HEK293T (cell line): ENCODE measurements at places on chromosomes 5 and 9.
A peak's percentile ranks its signal among the peaks of the same experiment; 100 is the strongest.

DNA sequence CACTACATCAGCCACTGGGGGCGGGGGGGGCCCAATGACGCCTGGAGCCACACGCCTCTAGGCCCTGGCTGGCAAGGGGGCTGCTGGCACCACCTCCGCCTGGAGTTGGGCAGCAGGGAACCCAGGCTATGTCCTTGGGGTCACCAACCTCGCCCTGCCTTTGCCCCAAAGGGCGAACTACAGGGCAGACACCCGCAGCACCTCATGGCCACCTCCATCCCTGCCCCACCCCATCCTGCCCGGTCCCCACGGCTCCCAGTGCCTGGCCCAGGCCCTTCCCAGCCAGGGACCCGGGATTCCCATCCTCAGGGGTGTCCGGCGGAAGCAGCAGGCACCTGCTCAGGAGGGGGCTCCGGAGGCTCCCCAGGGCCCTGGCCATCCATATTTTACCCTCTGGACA lies 37.0 kb downstream of the NACC2 start:
- DNase-seq, result no peak

GRCh38 chr9:131734781-131735180 lies 5.1 kb downstream of the RAPGEF1 start:
- no peak for DNase-seq

- DNase-seq, result no peak
Observed at GRCh38 chr5:169128679-169129078, 172.3 kb downstream of the SLIT3 start.

- no peak for DNase-seq
Observed at GRCh38 chr5:34611464-34612415, 44.4 kb upstream of the RAI14 start.

DNA sequence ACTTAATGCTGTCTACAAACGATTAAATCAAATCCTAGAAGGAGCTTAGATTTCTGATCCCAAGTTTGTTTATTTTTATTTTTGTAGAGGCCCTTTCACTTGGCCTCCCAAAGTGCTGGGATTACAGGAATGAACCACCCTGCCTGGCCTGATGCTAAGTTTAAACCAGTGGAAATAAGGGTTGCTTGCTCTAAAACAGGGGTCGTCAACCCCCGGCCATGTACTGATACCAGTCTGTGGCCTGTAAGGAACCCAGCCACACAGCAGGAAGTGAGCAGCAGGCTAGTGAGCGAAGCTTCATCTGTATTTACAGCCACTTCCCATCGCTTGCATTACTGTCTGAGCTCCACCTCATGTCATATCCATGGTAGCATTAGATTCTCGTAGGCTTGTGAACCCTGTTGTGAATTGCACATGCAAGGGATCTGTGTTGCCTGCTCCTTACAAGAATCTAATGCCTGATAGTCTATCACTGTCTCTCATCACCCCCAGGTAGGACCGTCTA lies 11.4 kb downstream of the TTC1 start:
- no peak for DNase-seq

- DNase-seq, result no peak
Observed at GRCh38 chr5:74576941-74577456, 63.5 kb downstream of the ENC1 start.

DNA sequence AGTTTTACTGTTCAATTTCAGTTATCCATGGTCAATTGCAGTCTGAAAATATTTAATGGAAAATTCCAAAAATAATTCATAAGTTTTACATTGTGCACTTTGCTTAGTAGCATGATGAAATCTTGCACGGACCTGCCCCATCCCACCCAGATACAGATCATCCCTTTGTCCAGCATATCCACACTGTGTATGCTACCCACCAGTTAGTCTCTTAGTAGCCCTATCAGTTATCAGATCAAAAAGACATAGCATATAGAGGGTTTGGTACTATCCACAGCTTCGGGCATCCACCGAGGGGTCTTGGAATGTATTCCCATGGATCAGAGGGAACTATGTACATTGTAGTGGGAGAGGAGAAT lies 97.7 kb downstream of the SLC44A1 start:
- no peak for DNase-seq

DNA sequence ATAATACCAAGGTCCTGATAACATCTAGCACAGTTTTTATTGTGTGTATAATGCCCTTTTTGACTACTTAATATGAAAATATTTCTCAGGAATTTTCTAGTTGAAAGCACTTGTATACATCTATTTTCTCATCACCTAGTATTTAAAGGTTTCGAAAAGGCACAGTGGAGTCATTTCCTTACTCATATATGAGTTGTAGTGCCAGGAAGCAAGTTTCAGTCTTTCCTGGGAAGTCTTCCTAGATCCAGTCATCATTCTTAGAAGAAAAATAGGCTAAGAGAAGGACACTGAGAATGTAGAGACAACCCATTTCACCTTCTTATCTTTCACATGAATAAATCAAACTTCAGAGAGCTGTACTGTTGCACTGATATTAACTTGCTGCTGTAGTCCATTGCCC lies 70.2 kb downstream of the SLC25A46 start:
- no peak for DNase-seq

DNA sequence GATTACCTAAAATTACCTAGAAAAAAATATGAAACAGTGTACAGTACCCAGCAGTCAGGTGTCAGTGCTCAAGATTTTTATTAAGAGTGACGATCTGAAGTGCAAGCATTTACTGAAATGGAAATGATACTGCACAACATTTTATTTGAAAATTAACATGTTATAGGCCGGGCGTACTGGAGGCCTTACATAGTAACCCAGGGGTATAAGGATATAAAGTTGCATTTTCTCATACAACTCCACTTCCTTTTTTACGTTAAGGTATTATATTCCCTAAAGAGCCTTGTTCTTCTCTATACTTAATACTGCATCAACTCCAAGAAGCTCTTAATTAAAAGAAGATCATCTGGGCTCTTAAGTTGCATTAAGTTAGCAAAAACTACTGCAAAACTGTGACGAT lies 3.3 kb downstream of the MAT2B start:
- DNase-seq, result no peak

DNA sequence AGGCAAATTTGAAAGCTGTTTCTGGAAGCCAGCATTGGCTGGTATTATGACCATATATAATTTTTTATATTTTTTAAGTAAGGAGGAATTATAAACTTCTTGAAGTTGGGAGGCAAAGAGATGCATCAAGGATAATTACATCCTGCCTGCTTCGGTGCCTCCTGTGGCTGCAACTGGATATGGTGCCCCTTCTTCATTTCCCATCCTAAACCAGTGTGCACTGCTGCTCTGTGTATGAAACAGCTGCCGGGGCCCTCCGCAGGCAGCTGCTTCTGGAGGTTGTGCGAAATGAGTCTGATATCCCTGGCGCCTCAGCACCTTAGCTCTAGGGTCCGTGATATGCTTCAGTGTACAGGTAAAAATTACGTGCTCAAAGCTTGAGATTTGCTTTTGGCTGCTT lies 304.2 kb downstream of the ENC1 start:
- DNase-seq, result no peak

GRCh38 chr9:100803956-100804355 lies 224.6 kb upstream of the PLPPR1 start:
- DNase-seq, result no peak

DNA sequence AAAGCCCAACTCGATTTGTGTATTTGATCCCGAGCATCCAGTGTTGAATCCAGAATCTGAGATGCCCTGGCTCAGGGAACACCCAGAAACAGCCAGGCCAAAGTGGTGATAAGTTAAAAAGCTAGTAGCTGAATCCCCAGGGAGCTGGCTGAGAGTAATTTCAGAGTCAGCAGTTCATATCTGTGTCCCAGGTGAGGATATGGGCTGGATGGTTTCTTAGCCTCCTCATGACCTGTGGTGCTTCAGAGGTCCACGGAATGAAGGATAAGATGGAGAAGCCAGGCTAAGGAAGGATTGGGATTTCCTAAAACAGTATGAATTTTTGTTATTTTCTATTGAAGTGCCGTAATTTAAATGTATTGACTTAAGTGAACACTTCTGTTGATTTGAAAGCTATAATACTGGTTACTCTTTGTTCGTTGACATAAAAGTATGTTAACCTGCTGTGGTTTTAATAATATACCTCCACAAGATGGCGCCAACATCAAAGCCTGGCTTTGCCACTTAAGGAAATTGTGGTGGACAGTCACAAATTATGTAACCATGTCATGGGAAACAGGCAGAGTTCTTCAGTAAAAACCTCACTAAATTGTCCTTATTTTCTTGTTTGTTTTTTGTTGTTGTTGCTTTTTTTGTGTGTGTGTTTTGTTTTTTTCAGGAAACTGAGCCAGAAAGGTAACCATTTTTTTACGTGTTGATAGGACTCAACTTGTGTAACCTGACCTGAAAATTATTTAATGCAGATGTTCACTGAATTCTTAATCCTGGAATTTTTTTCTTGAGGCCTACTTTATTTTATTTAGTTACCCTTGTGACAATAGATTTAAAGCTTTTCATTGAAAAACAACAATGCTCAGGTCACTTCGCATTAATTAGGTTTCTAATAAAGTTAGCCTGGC lies 11.4 kb downstream of the MTAP start:
- peak; percentile 60 for DNase-seq
